ENCODE measurements at places on chromosomes 12 and 14. TPM values are rescaled to one million over a fixed set of nuclear protein-coding genes. Genes with fewer than 3 reads are reported as not detected.

DNA sequence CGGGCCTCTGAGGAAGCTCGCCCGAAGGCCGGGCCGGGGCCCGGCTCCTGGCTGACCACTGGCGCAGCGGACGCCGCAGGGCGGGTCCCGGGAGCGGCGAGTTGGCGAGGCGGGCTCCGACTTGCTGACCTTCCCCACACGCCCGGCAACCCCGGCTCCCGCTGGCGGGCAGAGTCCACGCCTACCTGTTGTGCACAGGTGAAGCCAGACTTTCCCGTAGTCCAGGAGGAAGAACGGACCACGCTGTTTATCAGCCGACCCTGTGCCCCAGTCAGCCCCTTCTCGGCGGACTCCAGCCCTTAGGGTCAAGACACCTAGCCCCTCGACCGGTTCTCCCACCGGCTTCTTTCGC is 407 bp downstream of the HEATR5A start:
- DNase-seq, result no peak

- no peak for DNase-seq
Measured at GRCh38 chr12:130563323-130563722, 152.8 kb downstream of the RIMBP2 start.

DNA sequence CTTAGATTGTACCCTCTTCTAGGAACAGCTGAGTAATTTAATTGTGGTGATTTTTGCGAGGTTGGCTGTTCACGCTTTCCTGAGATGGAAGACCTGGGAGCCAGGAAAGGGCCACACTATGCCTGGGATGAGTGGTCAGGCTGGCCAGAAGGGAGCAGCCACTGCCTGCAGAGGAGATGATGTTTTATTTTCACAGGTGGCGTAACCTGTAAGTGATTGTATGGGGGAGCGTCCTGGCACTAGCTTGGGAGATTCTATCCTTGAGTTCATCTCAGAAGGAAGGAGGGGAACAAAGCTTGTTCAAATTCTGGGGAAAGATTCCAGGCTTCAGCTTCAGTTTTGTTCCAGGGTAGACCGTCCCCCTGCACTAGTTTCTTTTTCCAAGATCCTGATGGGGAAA is 1.2 kb downstream of the RPH3A start:
- no peak for DNase-seq

GRCh38 chr14:59677771-59678231 is 101.2 kb upstream of the CCDC175 start:
- DNase-seq, result no peak

The FKBP4 gene
- 152 TPM for polyA plus RNA-seq

The BRMS1L gene
- 19.7 TPM for polyA plus RNA-seq
